ENCODE measurements at places on chromosomes 3 and 15. TPM values are rescaled to one million over a fixed set of nuclear protein-coding genes. Genes with fewer than 3 reads are reported as not detected.

- peaks cover 4% of the 10 kb centered on the region for H3K36me3 ChIP-seq
- no peaks in the 10 kb centered on the region for H3K4me1 ChIP-seq
- H3K4me3 ChIP-seq, result no peak overlapping the region
- H3K27ac ChIP-seq, result no peak overlapping the region
- no peak for DNase-seq
These were observed 45.1 kb downstream of the KPNA1 start for GRCh38 chr3:122469659-122470058.

GRCh38 chr3:81861593-81861992 is 100.1 kb upstream of the GBE1 start:
- no peak overlapping the region for H3K4me3 ChIP-seq
- H3K27me3 ChIP-seq, result no peaks in the 10 kb centered on the region
- H3K4me1 ChIP-seq, result no peaks in the 10 kb centered on the region
- H3K36me3 ChIP-seq, result no peaks in the 10 kb centered on the region
- no peak for DNase-seq

- no peak overlapping the region for H3K27ac ChIP-seq
- no peak for DNase-seq
- no peaks in the 10 kb centered on the region for H3K4me1 ChIP-seq
- H3K4me3 ChIP-seq, result no peak overlapping the region
- peaks cover 2% of the 10 kb centered on the region for H3K36me3 ChIP-seq
- no peaks in the 10 kb centered on the region for H3K27me3 ChIP-seq
These were observed 139.7 kb downstream of the SNRPN start for GRCh38 chr15:25094519-25094918.

MCTP2 gene
- 0.15 TPM for total RNA-seq

DNA sequence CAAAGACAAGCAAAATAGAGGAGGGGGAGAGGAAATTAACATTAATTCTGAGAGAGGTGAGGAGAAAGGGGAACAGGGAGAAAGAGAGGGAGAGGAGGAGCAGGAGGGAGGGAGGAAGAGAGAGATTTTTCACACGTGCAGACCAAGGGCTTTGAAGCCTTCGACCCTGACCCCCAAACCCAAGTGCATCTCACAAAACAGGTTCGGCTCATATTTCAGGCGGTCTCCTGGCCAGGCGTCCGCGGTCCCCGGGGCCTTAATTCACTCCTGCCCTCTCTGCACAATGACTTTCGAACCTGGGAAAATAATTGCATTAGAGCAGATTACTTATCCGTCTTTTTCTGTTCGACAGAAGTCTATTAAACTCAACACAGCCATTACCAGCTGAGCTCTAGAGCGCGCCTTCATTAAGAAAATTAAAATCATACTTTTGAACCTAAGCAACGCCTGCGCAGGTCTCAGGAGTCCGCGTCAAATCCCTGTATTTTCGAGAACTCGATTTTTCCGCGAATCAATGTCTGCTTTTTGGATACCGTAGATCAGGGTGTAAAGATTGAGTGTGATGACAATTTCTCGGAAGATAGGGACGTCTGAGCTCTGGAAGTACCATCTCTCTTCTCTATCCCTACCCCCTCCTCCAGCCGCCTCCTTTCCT is 220.7 kb downstream of the MEIS2 start:
- DNase-seq, result no peak
- H3K27ac ChIP-seq, result no peak overlapping the region
- no peak overlapping the region for H3K4me3 ChIP-seq
- H3K4me1 ChIP-seq, result peaks cover 5% of the 10 kb centered on the region
- H3K27me3 ChIP-seq, result peaks cover 25% of the 10 kb centered on the region
- H3K36me3 ChIP-seq, result no peaks in the 10 kb centered on the region

GHSR gene
- not detected for total RNA-seq

TP63 gene
- 0.51 TPM for total RNA-seq

DNA sequence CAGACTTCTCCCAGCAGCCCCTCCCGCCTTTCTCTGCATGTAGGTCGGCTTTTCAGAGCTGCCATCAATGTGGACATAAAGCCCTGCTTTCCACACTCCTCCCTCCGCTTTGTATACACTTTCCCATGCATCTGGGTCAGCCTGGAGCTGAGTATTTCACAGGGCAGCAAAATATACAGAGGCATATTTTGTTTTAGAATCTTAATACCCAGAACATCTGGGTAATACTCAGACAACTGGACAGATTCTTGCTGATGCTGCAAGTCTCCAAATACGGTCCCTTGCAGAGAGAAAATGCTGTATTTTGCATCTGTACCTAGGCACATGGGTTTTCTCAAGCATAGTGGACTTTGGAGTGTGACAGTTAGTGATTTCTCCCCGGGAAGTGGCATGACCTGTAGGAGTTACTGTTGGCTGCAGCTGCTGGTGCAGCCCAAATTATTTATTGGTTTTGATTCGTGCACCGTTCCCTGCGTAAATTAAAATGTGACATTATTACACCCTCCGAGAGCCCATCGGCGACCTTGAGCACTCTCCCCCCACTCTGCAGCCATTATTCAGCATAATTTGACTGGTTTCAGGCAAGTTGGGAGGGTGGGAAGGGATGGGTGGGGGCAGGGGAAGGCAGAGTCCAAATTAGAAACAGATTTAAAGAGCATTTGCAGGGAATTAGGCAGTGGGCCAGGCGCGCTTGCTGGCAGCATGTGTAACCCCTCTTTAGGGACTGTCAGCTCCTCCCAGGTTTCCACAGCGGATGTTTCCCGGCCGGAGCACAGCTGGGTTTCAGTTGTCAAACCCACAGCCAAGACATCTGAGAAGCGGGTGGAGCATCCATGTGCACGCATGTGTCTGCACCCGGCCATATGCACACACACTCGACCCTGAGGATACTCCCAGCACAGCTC is 100.8 kb downstream of the CPN2 start:
- no peak for DNase-seq
- no peak overlapping the region for H3K4me3 ChIP-seq
- H3K4me1 ChIP-seq, result 0 out of 2 replicates have a peak, but pooled peaks cover 5% of the 10 kb centered on the region
- no peaks in the 10 kb centered on the region for H3K36me3 ChIP-seq
- H3K27ac ChIP-seq, result no peak overlapping the region

- DNase-seq, result no peak
- no peak overlapping the region for H3K27ac ChIP-seq
- no peaks in the 10 kb centered on the region for H3K4me1 ChIP-seq
- H3K4me3 ChIP-seq, result no peak overlapping the region
- H3K27me3 ChIP-seq, result no peaks in the 10 kb centered on the region
These were observed 83.4 kb upstream of the POU1F1 start for GRCh38 chr3:87359826-87360225.

CEP19 gene
- total RNA-seq, result 7.1 TPM

DNA sequence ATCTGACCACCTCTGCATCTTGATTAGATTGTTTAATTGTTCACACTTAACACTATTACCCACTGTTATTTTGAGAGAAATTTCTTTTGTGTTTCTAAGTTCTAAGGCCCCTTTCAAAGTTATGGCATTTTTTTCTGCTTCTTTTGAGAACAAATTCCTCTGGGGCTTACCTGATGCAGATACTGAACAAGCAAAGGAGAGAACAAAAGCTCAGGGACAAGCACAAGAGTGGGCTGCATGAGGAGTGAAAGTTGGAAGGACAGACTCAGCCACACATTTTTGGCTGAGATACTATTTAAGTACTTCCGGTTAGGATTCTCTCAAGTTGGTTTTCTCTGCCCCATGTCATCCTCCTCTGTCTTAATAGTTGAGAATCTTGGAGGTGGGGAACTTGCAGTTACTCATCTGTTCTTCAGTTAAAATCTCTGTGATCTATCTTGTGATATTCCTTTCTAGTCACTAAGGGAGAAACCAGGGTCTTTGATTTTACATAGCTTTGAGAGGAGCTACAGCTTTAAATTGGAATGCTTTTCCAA is 54.7 kb downstream of the CMTM6 start:
- peaks cover 2% of the 10 kb centered on the region for H3K36me3 ChIP-seq
- no peak overlapping the region for H3K4me3 ChIP-seq
- H3K27ac ChIP-seq, result no peak overlapping the region
- no peak for DNase-seq
- no peaks in the 10 kb centered on the region for H3K4me1 ChIP-seq

GRCh38 chr3:17301271-17301670 is 416.5 kb downstream of the PLCL2 start:
- H3K27me3 ChIP-seq, result no peaks in the 10 kb centered on the region
- H3K4me3 ChIP-seq, result no peak overlapping the region
- no peak for DNase-seq
- H3K4me1 ChIP-seq, result no peaks in the 10 kb centered on the region
- H3K36me3 ChIP-seq, result no peaks in the 10 kb centered on the region
- H3K27ac ChIP-seq, result no peak overlapping the region

- H3K27me3 ChIP-seq, result no peaks in the 10 kb centered on the region
- H3K4me3 ChIP-seq, result no peak overlapping the region
- H3K36me3 ChIP-seq, result no peaks in the 10 kb centered on the region
These were observed 23.4 kb downstream of the SLC9A9 start for GRCh38 chr3:143824735-143825385.

TTLL13 gene
- total RNA-seq, result 0.39 TPM

GRCh38 chr3:184379358-184380184 is at the start of gene CHRD:
TSS of gene CHRD (plus strand) at chr3:184380054. CDS start at chr3:184380319, 265 bp downstream.
- DNase-seq, result no peak
- H3K4me3 ChIP-seq, result 0 out of 2 replicates have a peak within 1 kb of the TSS, but pooled peaks have one; percentile 29
- H3K36me3 ChIP-seq, result no peaks in the 10 kb centered on the region

RTP3 gene
- not detected for total RNA-seq

- no peak overlapping the region for H3K27ac ChIP-seq
- H3K4me1 ChIP-seq, result no peaks in the 10 kb centered on the region
- no peak overlapping the region for H3K4me3 ChIP-seq
- no peaks in the 10 kb centered on the region for H3K36me3 ChIP-seq
These were observed 7.4 kb upstream of the CCK start for GRCh38 chr3:42273361-42273760.

DNA sequence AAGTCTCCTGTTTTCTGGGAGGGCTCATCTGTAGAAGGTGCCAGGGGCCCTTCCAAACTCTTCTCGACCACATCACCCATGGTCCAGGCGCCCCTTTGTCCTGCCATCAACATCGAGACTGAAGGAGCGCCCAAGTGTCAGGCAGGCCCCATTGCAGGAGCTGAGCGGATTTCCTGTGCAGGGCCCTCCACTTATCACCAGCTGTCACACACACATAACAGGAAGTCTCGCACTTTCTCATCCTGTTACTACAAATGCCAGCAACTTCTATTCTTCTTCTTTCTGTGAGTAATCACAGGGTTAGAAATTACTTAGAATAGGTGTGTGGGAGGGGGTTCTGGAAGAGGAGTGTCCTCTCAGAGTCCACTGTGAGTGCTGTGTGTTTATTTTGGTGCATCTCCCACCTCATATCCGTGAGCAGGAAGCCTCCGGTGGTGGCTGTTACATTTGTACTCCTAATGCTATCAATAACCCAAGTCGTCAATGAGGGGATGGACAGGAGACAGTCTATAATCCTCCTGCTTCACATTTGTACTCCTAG is at the start of gene KLHL6:
KLHL6 (minus strand) TSS at position 166 of the 541 bp plus-strand sequence; CDS start at position 113, 53 bp downstream.
- DNase-seq, result no peak
- no peaks in the 10 kb centered on the region for H3K36me3 ChIP-seq
- H3K27me3 ChIP-seq, result no peaks in the 10 kb centered on the region
- no peaks in the 10 kb centered on the region for H3K4me1 ChIP-seq
- no peak within 1 kb of the TSS for H3K4me3 ChIP-seq

ESYT3 gene
- 2.6 TPM for total RNA-seq

FMN1 gene
- 3.9 TPM for total RNA-seq

DNA sequence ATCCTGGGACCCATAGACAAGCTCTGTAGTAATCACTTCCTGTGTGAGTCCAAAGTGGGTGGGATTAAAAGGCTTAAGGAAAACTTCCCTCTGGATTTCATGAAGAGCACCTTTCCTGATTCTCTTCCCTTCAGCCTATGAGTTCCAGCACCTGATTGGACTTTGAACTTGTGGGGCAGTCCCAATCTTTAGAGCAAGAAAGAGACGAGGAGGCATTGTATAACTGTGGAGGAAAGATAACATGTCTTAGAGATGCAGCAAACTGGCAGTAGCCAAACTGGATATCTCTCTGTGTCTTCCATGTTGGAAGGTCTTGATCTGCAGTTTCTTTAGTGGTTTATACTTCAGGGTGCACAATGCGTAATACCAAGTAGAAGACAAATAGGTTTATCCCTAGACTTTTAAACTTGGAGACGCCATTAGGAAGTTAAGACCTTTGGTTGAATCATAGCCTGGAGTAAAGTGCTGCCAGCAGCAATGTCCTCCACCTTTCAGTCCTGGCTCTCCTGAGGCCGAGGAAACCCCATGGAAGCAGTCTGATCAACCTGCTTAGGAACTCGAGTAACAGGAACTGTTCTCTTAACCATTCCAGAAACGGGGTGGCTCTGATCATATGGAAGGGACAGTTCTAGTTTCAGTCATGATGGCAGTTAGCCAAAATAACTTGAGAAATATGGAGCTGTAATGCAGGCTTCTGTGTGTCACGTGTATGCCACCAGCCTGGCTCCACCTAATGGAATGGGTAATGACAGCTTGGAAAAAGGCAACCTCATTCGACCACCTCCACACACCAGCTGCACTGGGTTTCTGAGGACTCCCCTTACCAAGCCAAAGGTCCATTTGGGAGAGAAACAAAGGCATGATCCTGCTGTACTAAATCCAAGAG is 4.7 kb downstream of the EIF1B start:
- no peaks in the 10 kb centered on the region for H3K27me3 ChIP-seq
- DNase-seq, result no peak
- no peak overlapping the region for H3K4me3 ChIP-seq
- H3K27ac ChIP-seq, result no peak overlapping the region
- H3K36me3 ChIP-seq, result peaks cover 23% of the 10 kb centered on the region

DNA sequence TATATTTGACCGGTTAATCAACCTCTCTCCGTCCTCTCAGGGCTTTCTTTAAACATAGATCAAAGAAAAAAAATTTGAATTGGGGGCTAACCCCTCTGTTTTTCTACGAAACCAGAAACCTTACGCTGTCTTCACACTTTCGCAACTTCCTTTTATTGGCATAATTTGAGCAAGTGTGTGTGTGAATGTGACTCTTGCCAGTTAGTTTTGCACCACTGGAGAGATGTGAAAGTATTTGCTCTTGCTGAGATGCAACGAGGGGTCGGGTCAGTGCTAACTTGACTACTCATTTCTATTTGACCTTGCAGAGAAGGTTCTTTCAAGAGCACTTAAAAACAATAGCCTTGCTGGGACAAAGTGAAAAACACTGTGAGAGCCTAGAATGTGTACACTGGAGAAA is 81.2 kb downstream of the FAM43A start:
- no peaks in the 10 kb centered on the region for H3K27me3 ChIP-seq
- H3K4me3 ChIP-seq, result no peak overlapping the region
- H3K4me1 ChIP-seq, result peaks cover 5% of the 10 kb centered on the region
- no peak for DNase-seq
- H3K27ac ChIP-seq, result no peak overlapping the region

- no peaks in the 10 kb centered on the region for H3K4me1 ChIP-seq
- H3K27ac ChIP-seq, result no peak overlapping the region
- H3K27me3 ChIP-seq, result no peaks in the 10 kb centered on the region
- H3K36me3 ChIP-seq, result no peaks in the 10 kb centered on the region
- no peak for DNase-seq
- H3K4me3 ChIP-seq, result no peak overlapping the region
These were observed 2.8 kb upstream of the ACVR2B start for GRCh38 chr3:38450853-38451252.

DNA sequence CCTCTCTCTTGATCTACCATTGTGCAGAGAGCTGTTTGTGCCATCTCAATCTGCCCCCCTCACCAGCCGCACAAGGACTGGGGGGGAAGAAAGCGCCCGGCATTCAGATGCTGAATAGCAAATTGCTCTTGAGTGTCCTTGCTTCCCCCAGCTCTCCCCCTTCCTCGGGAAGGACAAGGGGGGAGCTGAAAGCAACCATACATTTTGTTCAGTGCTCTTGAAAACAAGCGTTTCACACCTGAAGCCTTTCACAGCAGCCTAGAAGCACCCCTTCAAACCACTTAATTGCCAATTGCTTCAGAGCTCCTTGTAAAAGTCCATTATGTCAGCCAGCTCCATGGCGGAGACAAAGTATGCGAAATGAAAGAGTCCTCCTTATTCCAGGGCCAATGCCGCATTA is 540.1 kb downstream of the NR2F2 start:
- H3K4me3 ChIP-seq, result no peak overlapping the region
- no peak for DNase-seq
- no peaks in the 10 kb centered on the region for H3K36me3 ChIP-seq
- no peak overlapping the region for H3K27ac ChIP-seq

Data from Panc1 (cell line).